Mesothelial cell of epicardium (in vitro differentiated cells): ENCODE measurements at places on chromosomes 13 and 19. TPM values are rescaled to one million over a fixed set of nuclear protein-coding genes. Genes with fewer than 3 reads are reported as not detected.

Gene PBX4
- total RNA-seq: 11.3 to 12.8 TPM (median 12.2 TPM) in 3 replicates

Gene DCT
- 0.04 to 0.27 TPM (median 0.18 TPM) in 3 replicates for total RNA-seq

Gene MFSD12
- 58.3 to 61.1 TPM (median 59.5 TPM) in 3 replicates for total RNA-seq

Gene SHD
- 3.2 to 4.8 TPM (median 4.0 TPM) in 3 replicates for total RNA-seq

Gene CCNA1
- total RNA-seq: 0.16 to 0.20 TPM (median 0.18 TPM) in 3 replicates

Gene CEACAM1
- 0.66 to 1.4 TPM (median 1.3 TPM) in 3 replicates for total RNA-seq

Gene CLEC17A
- total RNA-seq: not detected in 3 replicates

Gene SLC6A16
- 5.6 to 6.1 TPM (median 5.8 TPM) in 3 replicates for total RNA-seq

Gene ZNF574
- 20.8 to 21.9 TPM (median 21.3 TPM) in 3 replicates for total RNA-seq

Gene CABP5
- not detected in 3 replicates for total RNA-seq

Gene CCDC70
- total RNA-seq: not detected in 3 replicates

Gene FCHO1
- 3.8 to 6.2 TPM (median 4.6 TPM) in 3 replicates for total RNA-seq

Gene SIGLEC12
- total RNA-seq: not detected in 3 replicates

Gene AP2S1
- total RNA-seq: 97.5 to 109 TPM (median 107 TPM) in 3 replicates

Gene LHB
- total RNA-seq: not detected in 3 replicates
